ENCODE measurements at places on chromosomes 2 and 18.

DNA sequence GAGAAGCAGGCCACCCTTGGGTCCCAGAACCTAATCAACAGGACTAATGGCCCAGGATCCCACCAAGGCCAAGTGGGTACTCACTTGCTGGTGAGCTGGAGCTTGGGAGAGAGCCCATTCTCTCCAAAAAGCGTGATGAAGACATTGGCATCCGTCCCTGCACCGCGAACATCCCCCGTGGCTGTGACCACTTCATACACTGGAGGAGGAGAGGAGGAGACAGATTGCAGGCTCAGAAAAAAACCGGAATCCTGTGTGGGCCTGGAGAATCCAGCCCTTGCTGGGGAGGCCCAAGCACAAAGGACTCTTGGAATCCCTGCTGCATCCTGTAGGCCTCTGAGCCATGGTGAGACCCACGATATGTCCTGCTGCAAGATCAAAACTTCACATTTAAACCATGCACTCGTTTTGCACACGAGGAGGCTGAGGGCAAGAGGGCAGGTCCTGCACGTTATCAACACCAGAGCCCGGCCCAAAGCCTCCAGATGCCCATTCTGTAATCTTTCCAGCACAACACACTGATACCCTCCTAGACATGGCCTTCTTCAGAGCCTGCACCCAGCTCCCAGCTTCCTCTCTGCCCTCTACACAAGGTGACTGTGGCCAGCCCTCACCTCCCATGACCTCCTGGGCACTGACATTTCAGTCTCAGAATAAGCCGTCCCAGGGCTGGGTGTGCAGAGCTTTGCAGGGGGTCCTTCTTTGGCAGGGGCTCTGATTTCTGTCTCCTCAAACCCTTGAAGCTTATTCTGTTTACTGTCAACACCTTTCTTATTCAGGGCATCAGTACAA, 7.8 kb downstream of the LOXHD1 start:
- DNase-seq = no peak

DNA sequence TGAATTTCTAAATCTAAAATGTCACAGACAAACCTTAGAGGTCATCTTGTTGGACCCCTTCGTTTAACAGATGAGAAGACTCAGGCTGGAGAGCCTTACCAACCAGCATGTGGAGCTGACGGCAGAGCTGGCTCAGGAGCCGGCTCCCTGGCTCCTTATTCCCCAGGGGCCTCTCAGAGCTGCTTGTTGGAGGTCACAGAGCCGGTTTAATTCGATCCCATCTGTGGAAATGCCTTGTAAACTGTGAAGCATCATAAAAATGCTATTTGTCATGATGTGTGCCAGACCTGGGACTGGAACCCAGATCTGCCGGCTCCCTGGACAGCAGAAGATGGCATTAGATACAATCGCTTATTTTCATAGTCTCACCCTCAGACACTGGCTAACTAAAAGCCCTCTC, 8.2 kb upstream of the CIB4 start:
- DNase-seq = no peak

GRCh38 chr2:197031803-197032202, 105.3 kb upstream of the PGAP1 start:
- DNase-seq = no peak

GRCh38 chr2:79453918-79454317, 58.9 kb upstream of the CTNNA2 start:
- DNase-seq = no peak

- DNase-seq = no peak
These were observed 75.9 kb downstream of the RAD51AP2 start for GRCh38 chr2:17442334-17442733.

- no peak for DNase-seq
These were observed 11.6 kb upstream of the ITGA6 start for GRCh38 chr2:172415865-172416183.

GRCh38 chr2:167404627-167405284, 516.5 kb downstream of the XIRP2 start:
- no peak for DNase-seq

DNA sequence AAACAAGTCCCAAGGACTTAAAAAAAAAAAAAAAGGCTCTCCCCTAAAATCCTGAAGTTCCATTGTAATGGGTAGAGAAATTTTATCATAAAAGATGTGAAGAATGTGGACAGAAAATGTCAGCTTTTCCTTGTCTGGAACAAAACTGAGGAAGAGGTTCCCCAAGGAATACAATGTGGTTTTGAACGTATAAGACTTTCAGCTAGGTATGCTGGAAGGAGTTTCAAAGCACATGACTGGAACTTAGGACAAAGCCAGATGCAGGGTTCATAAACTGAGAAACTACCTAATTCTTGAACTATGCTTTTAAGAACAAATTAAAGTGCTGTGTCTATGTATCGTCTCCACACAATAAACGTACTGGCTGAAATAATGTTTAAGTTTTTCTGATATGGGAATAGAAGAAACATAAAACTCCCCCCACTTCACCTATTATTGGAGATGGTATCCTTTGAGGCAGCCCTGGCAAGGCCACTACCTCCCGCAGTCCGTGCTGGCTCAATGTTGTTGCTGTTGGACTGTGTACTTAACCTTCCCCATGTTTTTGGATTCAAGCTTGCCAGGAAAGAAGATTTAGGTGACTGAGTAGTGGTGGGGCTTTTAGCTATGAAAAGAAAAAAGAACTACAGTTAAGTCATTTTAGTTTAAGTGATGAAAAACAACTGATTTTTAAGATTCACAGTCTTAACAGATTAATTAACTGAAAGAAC, 84.2 kb upstream of the DNER start:
- peak; percentile 51 for DNase-seq

GRCh38 chr18:40708726-40709125, 1246.3 kb upstream of the PIK3C3 start:
- DNase-seq = no peak

GRCh38 chr18:62716619-62717168, 1.4 kb downstream of the PHLPP1 start:
- peak; percentile 66 for DNase-seq

DNA sequence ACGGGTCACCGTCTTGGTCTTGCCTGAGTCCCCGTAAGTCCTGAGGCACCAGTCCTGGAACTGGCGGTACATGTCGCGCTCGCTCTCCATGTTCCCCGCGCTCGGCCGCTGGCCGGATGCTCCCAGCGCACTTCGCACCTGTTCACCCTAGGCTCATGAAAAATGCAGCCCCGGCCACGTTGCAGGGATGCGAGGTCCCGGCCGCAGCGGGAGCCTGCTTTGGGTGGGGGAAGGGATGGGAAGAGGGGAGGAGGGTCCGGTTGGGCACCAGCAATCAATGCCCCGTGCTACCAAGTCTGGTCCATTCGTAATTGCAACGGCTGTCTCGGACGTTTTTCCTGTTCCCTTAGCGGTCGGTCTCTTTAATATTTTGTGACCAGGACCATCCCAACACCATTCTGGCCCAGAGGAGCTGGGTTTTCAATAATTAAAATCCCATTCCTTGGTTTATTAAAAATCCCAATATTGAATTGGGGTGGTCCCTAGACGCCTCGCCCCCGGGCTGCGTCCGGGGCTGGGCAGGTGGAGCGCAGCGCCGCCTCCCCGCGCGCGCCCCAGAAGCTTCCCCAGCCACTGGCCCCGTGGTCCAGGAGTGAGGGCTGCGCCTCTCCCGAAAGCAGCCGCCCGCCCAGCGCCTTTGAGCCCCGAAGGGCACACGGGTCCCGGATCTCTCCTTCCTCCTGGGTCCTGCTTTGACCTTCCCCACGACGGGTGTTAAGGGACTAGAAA, 1.4 kb downstream of the NOL4 start:
- DNase-seq = no peak

DNA sequence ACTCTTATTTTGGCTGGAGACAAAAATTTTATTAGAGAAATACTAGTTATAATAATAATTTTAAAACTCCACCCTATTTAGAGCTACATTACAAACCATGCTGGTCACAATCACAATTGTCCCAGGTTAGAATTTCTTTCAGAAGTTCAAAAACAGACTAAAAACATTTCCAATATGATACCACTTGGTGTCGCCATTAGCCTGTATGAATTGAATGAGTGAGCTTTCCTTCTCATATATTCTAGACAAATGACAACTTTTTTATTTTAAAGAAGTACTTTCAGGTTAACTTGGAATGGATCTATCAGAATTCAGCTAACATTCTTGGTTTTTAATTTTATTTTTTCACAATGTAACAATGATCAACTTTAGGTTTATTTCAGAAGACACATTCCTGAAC, 48.0 kb downstream of the SERPINB8 start:
- DNase-seq = no peak

DNA sequence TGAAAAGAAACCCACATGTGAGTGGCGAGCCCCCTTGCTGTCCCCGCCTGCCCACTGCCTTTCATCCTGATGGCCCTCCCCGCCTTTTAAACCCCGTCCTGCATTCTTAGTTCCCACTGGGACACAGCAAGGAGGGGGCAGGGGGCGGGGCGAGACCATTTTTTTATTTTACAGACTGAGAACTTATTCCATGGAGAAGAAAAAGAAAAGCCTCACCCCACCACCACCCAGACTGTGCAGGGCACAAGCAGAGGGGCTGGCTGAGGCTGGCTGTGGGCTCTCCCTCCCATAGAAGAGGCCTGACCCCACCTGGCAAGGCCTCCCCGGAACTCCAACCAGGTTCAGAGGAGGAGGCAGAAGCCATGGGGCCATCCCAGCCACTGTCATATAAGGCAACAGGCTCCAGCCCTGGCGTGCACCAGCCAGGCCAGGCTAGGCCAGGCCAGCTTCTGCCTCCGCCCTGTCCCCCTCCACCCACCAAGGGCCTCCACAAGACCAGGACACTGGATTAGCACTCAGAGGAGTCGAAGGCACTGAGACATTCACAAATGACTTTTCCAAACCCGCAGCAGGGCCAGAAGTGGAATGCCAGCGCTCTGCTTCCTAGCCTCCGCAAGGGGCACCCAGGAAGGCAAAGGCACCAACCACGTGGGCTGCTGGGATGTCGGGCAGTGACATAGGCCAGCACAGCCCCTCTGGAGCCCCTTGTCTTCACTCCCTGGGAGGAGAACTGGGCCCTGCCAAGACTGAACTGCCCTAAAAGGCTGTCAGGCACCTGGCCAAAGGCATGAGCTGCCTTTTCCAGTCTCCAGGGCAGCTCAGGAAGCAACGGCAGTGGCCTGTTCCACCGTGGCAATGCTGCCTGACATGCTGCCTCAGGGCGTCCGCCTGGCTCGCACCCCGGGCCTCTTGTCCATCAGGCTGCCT, 37.5 kb upstream of the SEMA4C start:
- peak; percentile 88 for DNase-seq

DNA sequence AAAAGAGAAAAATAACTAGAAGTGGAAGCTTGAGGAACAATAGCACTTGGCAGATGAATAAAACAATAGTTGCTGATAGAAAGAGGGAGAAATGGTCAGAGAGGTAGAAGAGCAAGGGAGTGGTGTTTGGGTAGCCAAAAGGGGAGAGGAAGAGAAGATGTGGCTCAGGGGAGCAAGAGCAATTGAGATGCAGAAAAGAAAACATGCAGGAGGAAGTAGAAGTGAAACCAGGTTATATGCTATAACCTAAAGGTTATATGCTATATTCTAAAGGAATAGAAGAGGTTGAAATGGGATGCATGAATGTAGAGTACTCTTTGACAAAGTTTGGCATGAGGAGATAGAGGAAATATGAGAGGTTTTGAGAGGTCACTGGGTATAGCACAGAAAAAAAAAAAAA, 759.5 kb downstream of the SATB2 start:
- no peak for DNase-seq

Data from left hindlimb (tissue), 1 donor.